Stimulated activated naive CD4-positive, alpha-beta T cell (primary cell): ENCODE measurements at places on chromosomes 1 and 21.

DNA sequence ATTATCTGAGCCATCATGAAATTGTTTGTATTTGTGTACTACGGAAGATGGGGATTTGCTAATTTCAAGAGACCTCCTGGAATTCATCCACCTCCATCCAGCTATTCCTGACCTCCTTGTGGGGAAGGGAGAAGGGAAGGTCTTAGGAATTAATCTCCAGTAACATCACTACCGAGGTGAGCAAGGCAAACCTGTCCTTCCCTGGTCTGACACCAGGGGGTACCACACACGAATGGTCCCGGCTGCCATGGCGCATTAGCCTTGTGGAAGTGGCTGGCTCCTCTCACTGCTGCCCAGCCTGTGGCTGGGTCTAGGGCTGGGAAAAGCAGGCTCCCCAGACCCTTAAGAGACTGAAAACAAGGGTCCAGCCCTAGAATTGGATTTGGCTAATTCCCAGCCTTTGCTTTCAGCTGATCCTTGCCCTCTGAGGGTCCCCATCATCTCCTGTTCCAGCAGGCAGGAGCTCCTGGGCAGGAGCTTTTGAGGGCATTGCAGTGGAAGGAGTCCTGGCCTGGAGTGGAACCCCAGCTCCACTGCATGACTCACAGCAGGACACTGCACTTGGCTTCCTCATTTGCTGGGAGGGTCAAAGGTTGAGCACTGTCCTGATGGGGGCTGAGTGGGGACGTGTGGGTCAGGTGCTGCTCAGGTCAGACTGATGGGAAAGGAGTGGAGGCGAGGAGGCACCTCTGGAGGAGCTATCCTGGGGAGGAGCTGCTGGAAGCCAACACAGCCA, 34.8 kb downstream of the RIMS3 start:
- no peak for DNase-seq

GRCh38 chr1:7108251-7108650, 323.0 kb downstream of the CAMTA1 start:
- DNase-seq, result no peak

DNA sequence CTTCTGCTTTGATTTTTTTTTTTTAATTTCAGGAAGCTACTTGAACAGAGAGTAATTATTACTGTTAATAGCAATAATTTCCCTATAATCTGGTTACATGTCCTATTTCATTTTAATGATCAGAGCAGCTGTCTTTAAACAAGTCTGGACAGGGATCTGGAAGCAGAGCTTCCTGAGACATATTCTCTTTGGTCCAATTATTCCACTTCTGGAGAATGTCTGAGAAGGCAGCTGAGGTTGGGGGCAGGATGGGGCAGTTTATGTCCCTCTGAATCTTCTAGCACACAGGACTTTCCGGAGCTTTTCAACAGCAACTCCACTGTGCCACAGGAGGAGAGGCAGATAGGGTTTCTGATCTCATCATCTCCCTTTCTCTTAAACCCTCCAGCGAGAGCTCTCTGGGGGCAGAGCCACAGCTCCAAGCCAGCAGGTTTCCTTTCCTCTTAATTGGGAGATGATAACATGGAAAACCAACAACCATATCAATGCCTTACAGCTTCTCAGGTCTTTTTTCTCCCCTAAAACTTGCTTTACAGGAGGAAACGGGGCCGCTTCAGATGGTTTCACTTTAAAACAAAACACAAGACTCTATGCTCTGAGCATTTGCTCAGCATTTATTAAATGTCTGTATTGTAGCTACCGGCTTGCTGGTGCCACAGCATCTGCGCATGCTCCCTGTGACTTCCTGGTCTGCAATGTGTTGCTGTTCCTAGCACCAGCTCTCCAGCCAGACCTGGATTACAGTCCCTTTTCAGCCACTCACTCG, 425.7 kb upstream of the USP24 start:
- no peak for DNase-seq

DNA sequence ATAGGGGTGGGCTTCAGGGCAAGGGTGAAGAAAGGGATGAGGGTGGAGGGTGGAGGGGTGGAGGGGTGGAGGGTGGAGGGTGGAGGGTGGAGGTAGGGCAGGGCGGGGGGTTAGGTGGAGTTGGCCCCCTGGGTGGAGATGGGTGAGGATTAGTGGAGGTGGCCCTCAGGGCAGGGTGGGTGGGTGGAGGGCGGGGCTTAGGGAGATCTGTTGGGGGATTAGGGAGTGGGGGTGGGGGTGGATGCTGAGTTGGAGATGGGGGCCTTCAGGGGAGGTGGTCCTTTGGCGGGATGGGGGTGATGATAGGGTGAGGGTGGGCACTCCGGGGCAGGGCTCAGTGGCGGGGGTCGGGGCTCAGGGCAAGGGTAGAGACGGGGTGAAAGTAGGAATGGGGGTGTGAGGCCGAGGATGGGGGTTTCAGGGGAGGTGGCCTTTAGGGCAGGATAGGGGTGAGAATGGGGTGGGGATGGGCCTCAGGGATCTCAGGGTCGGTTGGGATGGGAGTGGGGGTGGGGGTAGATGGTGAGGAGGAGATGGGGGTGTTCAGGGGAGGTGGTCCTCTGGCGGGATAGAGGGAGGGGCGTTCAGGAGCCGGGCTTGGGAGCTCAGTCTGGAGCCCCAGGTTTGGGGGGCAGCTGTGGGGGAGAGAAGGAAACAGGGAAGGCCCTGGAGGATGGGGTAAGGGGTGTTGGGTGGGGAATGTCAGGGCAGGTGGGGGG, 800 bp upstream of the DNMT3L start:
- DNase-seq, result no peak
